ENCODE measurements at places on chromosomes 2 and 18.

- no peak for DNase-seq
These were observed 19.4 kb downstream of the TRAPPC12 start for GRCh38 chr2:3398857-3399256.

DNA sequence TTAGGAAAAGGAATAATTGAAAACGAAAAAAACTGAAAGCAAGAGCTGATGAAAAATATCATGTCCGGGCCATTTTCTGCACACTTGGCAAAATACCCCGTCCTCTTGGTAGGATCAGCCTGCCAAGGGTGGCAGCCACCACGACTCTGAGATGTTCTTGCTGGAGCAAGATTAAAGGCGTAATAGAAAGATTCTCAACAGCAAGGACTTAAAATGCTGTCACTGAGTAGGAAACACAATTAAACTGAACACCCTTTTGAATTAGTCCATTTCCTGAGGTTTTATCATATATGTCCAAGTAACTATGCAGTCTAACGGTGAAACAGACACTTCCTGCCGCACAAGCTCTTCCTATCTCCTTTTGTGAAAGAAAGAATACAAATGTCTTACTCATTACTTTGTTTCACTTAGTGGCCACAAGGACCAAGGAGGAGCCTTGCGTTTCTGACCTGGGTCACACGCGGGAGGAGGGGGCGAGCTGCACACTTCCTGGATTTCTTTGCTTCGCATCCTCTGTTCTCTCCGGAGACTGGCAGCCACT is 222.7 kb downstream of the PIEZO2 start:
- DNase-seq, result no peak

GRCh38 chr2:147467441-147467840 is 377.4 kb upstream of the ACVR2A start:
- DNase-seq, result no peak

GRCh38 chr2:113015655-113016054 is 10.4 kb downstream of the IL36A start:
- no peak for DNase-seq

DNA sequence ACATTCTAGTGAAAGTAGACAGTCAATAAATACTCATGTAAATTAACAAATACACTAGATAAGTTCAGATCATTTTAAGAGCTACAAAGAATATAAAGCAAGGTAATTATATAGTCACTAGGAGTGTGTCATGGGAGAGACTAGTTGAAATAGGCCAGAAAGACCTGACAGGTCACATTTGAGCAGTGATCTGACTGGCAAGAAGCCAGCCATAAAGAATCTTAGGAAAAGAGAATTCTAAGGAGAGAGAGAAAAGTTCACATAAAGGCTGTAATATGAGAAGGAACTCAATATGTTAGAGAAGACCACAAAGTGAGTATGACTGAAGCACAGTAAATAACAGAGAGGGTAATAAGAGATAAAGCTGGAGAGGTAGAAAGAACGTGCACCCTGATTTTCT is 31.2 kb downstream of the VSNL1 start:
- no peak for DNase-seq

GRCh38 chr2:29010946-29011345 is 29.8 kb downstream of the TOGARAM2 start:
- DNase-seq, result peak; percentile 27

DNA sequence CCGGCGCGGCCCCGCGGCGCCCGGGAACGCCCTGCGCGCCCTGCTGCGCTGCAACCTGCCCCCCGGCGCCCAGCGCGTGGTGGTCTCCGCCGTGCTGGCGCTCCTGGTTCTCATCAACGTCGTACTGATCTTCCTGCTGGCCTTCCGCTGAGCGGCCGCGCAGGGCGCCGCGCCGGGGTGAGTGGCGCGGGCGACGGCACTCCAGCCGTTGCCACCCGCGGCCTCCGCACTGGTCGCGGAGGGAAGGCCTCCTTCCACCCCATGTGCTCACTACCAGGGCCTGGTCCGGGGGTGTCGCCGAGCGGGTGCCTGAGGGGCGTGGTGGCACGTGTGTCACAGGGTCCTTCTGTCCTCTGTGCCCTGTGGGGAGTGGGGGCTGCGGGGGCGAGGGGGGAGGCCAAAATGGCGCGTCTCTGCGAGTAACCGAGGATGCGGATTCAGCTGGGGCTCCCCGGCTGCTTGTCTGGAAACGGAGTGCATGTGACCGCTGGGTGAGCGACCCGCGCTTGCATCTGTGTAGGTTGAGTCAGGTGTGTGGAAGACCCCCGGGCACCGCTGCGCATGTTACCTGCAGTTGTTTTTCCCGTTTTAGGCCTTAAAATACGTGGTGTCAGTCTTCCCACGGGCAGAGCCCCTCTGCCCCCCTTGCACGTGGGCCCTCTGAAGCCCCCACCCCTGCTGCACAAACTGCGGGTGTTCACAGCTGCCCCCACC is 58.0 kb downstream of the FAM168B start:
- DNase-seq, result no peak

- DNase-seq, result peak; percentile 90
These were observed 6.5 kb upstream of the KCNG2 start for GRCh38 chr18:79790996-79791972.
